ENCODE measurements at places on chromosomes 4 and X.

- DNase-seq: no peak
Measured at GRCh38 chr4:48787056-48787455, 7.0 kb upstream of the FRYL start.

- no peak for DNase-seq
Measured at GRCh38 chrX:67723580-67724351, 179.9 kb downstream of the AR start.

DNA sequence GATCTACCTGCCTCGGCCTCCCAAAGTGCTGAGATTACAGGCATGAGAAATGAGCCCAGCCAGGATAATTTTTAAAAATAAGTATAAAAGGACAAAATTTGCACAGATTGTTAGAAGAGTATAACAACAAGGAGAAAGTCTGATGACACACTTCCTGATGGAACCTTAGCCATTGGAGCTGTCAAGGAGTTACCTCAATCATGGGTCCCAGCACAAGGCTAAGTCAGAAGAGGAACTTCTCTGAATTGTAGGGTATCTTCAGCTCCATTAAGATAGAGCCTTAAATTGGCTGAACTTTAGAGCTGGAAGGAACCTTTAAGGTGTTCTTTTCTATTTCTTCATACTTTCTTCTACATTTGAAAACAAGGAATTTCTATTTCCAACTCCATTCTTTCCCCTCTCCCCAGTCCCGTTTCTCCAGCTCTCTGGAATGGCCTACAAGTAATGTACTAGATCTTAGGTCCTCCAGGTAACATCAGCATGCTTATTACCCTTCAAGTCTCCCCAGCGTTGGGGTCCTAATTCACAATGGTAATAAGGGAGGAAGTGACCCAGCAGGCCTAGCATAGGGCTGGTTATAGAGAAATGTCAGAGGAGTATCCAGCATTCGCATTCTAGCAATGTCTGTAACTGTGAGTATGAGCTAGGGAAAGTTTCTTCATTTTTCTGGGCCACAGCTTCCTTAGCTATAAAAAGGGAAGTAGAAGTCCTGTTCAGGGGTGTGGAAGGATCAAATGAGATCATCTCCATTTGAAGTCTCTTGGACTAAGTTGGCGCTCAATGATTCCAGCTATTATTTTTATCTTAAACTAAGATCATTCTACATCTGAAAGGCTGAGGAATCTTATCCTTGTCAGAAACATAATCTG is 18.5 kb upstream of the RBPJ start:
- DNase-seq: no peak

GRCh38 chrX:68568136-68568535 is 69.3 kb downstream of the YIPF6 start:
- no peak for DNase-seq

GRCh38 chrX:78063687-78064086 is 40.4 kb upstream of the PGK1 start:
- no peak for DNase-seq

DNA sequence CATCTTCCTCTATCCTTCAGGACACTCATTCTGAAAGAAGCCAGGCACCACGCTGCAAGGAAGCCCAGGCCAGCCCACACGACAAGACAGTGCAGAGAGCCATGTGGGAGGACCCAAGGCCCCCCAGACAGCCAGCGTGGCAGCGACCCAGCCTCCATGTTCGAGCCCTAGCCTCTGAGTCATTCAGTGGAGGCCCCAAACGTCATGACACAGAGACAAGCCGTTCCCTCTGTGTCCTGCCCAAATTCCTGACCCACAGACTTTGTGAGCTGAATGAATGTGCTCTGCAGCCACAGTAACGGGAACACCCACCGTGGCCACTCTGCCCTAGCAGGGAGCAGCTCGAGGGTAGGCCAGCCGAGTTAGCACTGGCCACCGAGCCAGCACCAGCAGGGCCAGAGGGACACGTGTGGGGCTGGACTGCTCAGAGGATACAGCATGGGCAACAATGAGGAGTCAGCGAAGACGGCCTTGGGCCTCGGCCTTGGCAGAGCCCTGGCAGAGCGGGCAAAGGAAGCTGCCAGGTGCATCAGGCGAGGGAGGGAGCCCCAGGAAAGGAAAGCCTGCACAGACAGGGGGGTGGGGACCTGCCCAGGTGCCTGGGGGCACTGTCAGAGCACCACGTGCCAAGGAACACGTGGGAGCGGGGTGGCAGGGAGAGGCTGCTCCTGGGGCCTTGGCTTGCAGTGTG is 8.6 kb downstream of the BLOC1S4 start:
- DNase-seq: no peak

GRCh38 chrX:155819966-155820491 is 61.1 kb upstream of the VAMP7 start:
- DNase-seq: peak; percentile 10

GRCh38 chr4:107120661-107121060 is 84.5 kb upstream of the DKK2 start:
- no peak for DNase-seq

- no peak for DNase-seq
Measured at GRCh38 chrX:132636080-132636479, 147.2 kb upstream of the MBNL3 start.

DNA sequence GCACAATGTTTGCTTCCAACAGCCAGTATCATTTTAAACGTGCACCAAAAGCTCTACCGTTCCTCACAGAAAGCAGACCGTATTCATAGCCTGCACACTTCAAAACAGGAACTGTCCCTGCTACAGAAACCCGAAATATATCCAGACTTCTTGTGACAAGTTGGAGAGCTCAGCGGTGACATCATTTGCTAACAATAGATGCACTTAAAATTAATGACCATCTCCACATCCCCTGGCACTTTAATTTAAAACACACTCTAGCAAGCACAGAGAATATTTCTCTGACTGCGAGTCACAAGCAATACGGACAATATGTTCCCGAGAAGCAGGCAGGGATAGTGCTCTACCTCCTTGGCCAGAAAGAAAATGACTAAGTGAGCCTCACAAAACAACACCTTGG is 2.5 kb downstream of the NYX start:
- DNase-seq: no peak

DNA sequence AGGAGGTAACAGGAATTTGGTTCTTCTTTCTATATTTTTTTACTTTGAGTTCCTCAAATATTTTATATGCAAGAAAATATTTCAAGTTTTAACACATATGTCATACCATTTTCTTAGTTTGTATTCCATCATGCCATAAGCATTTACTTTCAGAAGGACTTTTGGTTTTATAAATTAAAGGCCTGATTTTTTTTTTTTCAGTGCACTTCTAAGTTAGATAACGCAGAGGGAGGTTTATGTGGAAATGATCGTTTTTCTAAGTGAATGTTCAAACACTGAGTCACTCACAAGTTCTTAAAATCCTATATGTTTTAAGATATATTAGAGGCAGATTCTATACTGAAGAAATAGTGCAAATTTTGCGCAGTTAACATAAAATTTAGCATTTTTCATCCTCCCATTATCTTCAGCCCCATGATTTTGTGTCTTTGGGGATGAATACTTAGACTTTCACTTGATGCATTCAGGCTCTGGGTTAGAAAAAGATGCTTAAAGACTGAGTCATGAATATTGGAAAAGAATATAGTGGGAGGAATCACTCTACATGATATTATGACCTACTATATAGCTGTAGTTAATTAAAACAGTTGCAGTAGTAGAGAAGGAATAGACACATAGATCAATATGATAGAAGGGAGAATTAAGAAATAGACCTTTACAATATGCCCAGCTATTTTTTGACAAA is 54.9 kb downstream of the COL4A5 start:
- no peak for DNase-seq

- DNase-seq: no peak
Measured at GRCh38 chr4:169906104-169906503, 120.1 kb downstream of the MFAP3L start.

DNA sequence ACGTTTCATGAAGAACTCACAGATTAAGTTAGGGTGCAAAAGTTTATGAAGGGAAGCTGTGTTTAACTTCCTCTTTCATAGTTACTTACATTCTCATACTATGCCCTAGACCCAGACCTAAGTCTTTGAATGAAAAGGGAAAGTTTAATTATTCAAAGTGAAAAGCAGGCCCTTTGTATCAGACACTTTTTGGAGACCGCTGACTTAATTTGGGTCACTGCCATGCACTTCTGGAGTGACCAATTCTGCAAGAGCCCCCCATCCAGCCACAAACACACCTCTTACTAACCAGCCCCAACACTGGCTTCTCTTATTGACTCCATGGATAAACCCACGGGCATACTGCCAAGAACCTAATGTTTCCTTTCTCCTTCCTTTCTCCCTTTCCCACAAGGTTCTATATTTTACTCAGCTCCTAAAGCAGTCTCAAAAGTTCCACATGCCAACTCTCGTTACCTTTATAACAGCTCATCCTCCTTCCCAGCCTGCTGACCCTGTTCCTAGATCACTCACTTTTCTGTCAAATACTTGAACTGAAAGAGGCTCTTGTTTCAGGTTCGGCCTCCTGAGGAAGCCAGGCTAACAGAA is 34.5 kb downstream of the ABCE1 start:
- no peak for DNase-seq

- DNase-seq: no peak
Measured at GRCh38 chr4:78370631-78371372, 180.8 kb upstream of the ANXA3 start.

DNA sequence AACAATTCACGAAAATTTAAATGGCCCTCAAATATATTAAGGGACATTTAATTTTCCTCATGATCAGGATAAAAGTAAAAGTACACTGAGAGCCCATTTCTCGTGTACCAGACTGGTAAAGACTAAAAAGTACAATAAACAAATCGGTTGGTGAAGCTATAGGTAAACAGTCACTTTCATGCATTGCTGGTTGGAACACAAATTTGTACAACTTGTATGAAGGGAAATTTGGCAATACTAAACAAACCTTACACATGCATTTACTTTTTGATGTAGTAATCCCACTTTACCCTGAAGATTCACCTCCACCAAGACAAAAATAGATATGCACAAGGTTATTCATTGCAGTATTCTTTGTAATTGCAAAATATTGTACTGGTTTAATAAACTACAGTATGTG is 31.4 kb upstream of the MBNL3 start:
- no peak for DNase-seq

GRCh38 chr4:171924746-171925376 is 111.7 kb downstream of the GALNTL6 start:
- no peak for DNase-seq

- DNase-seq: no peak
Measured at GRCh38 chr4:149294601-149295000, 521.0 kb downstream of the IQCM start.

DNA sequence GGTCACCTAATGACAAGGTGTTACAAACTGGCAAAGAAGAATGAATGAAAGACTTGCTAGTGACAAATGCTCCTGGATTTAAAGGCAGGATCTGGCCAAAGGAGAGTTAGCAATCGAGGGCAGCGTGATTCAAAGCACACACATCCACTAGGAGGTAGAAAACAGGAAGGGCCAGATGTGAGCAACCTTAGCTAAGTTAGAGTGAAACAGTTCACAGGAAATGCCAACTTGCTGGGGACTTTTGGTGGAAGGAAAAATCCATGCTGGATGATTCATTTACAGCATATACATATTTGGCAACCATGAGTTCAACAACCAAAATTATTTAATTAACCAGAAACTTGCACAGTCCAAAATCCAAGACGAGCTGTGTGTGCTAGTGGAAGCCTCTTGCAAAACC is 276.9 kb downstream of the PTTG2 start:
- DNase-seq: no peak

- no peak for DNase-seq
Measured at GRCh38 chrX:66638591-66639500, at the start of gene EDA2R. EDA2R (minus strand) TSS chrX:66639078; CDS start chrX:66616020, 23,058 bp downstream.

DNA sequence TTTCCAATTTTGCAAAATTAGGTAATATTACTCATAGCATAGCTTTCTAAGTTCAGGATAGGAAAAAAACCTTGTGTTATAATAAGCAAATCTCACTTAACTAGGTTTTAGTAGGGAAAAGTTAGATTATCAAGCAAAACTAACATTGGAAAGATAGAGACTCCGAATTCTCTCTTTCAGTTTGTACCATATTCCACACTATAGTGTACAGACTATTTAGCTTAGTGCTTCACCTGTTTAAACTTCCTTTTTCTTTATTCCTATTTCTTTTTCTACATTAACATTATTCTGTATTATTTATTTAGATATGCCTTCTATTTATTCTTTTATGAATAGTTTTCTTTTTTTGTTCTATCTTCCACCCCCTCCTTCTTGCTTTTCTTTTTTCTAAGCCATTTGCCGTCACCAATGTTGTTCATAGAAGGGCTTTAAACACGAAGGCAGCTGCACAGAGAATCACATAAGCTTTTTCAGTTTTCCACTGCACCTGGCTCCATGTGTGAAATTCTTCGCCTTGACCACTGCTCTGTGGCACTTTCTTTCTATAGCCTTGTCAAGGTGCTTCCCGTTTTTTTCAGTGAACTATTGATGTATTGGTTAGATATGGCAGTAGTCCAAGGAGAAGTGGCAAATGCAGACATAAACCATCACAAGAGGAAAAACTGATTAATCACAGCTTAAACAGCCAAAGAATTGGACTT is 8.5 kb downstream of the PCDH10 start:
- DNase-seq: no peak

GRCh38 chrX:96140796-96141195 is 543.8 kb upstream of the DIAPH2 start:
- DNase-seq: no peak

GRCh38 chr4:7909463-7910262 is 30.0 kb downstream of the AFAP1 start:
- DNase-seq: no peak

- no peak for DNase-seq
Measured at GRCh38 chr4:8344377-8344776, 74.8 kb downstream of the HTRA3 start.

DNA sequence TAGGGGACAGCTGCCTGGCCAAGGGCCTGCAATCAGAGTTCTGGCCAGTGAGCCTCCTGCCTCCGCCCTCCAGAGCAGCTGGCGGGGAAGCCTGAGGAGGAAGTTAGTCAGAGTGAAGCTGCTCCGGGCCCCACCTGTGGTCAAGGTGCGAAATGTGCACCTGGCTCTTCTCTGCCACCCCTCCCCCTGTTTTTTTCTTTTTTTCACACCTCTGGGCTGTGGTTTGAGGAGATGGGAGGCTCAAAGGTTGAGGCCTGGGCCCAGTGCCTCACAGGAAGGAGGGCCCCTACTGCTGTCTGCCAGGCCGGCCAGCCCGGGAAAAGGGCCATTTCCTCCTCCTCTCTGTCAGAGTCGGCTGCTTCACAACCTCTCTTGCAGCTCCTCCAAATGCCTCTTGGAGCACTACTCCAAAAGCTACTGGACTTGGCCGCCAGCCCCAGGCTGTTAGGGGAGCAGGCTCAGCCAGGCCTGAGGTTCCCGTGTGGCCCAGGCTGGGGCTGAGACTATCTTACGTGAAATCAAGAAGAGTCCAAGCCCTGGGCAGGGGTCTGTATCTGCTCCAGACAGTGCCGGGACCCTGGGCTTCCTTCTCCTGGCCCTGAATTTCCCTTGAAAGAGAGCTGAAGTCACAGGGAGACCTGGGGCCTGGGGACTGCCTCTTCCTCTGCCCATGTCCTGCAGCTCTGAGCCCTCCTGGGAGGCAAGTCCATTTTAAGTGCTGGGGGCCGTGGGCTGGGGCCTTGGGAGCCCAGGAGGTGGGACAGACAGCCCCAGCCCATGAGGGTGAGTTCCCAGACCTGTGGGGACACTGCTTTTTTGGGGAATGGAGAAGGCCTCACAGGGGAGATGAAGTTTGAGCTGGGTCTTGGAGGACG is 4.5 kb upstream of the CXCR3 start:
- peak; percentile 62 for DNase-seq

- DNase-seq: no peak
Measured at GRCh38 chr4:186514271-186514950, 41.0 kb downstream of the MTNR1A start.
